ENCODE measurements at places on chromosomes 5 and 9. TPM values are rescaled to one million over a fixed set of nuclear protein-coding genes. Genes with fewer than 3 reads are reported as not detected.
A peak's percentile ranks its signal among the peaks of the same experiment; 100 is the strongest.

The DDX46 gene
- total RNA-seq, result 18.7 TPM

The ENG gene
- total RNA-seq, result 11.8 TPM

The ZNF608 gene
- total RNA-seq, result 18.0 TPM

The IFNA2 gene
- total RNA-seq, result not detected

The PCDH1 gene
- 2.3 TPM for total RNA-seq

The TMEM174 gene
- total RNA-seq, result not detected

The TRIM7 gene
- total RNA-seq, result 2.3 TPM

DNA sequence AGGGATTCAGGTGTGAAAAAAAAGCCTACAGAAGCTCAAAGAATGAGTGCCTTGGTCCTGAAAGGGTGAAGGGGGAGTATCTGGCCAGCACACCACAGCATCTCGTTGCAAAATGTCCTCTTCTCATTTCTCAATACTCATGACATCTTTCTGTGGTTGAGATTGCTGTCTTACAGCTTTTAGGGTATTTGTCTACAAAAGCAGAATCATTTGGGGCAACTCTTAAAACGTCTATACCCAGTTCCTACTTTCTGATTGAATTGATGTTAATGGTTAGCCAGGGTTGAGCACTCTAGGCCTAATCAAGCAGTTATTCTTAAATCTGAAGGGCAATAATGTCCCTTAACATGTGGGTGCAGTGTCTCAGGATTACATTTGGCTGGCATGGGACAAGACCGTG lies 21.2 kb upstream of the PCSK5 start:
- H3K27me3 ChIP-seq, result no peaks in the 10 kb centered on the region
- H3K4me1 ChIP-seq, result no peaks in the 10 kb centered on the region
- no peak overlapping the region for H3K4me3 ChIP-seq
- no peak for DNase-seq

GRCh38 chr9:135536216-135536615 lies 9.7 kb upstream of the OBP2A start:
- H3K27me3 ChIP-seq, result no peaks in the 10 kb centered on the region
- DNase-seq, result peak; percentile 72
- no peaks in the 10 kb centered on the region for H3K4me1 ChIP-seq
- no peak overlapping the region for H3K4me3 ChIP-seq

DNA sequence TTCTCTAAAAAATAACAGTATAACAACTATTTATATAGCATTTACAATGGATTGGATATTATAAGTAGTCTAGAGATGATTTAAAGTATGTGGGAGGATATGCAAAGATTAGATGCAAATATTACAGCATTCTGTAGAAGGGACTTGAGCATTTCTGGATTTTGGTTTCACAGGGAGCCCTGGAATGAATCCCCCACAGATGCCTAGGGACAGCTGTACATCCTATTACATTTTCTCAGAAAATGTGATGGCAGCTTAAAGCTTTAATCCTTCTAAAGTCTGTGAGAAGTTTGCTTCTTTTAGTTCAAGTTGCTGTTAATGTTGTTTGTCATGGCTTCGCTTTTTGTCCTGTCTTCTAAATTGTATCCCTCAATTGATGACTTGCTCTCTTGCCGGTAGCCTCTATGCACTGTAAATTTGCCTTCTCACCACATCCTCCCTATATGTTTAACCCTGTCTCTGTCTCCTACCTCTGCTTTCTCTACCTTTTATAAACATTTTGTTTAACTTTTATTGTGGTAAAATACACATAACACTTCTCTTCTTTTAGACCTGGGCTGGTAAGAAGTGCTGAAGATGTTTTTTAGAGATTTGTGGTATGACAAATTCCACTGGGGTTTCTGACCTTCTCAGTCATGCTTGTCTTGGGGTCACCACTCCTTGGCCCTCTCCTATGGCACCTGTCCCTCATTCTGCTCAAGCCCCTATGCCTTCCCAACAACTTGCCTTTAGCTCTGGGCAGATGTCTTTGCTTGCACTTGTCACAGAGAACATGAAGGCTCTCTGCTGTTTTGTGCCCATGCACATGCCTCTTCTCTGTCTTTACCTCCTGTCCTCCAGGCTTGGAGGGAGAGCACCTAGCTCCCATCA lies 37.9 kb downstream of the LNPEP start:
- no peaks in the 10 kb centered on the region for H3K27me3 ChIP-seq
- no peak for DNase-seq

DNA sequence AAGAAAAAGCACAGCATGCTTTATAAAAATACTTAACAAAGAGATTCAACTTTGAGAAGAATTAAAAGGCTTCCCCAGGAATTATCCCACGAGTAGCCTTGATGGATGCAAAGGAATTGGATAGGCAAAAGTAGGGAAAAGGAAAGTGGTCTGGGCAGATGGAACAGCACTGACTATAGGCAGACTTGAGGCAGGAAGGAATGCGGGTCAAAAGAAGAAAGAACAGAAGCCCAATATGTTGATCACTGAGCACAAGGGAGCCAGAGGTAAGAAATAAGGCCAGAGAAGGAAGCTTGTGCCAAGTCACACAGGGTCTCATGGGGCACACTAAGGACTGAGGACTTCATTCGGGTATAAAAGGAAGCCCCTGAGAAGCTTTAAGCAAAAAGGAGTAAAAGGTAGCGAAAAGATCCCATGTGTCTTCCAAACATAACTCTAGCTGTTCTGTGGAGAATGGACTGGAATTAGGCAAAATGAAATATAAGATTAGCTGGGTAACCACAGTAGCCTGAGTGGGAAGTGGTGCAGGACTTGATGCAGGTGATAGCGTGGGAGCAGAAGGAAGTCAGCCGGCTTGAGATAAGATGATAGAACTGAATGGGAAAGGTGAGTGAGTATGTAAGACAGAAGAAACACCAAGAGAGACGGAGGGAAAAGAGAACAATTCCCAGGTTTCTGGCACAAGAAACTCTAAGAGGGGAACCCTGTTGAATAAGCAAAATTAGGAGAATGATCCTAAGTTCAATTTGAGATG lies 106.6 kb downstream of the DENND1A start:
- no peaks in the 10 kb centered on the region for H3K36me3 ChIP-seq
- no peak for DNase-seq
- H3K27ac ChIP-seq, result no peak overlapping the region

DNA sequence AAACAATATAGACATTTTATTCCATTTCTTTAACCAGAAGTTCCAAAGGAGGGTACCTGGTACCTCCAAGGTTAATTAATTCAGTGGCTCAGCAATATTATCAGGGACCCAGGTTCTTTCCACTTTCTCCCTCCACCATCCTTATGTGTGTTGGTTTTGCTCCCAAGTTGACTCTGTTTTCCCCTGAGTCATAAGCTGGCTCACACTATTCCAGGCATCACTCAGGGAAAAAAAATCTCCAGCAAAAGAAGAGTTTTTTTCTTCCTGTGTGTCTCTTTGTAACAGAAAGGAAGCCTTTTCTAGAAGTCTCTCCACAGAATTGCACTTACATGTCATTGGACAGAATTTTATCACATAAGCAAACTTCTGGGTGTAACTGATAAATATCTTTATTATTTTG lies 31.2 kb upstream of the GALNT10 start:
- no peaks in the 10 kb centered on the region for H3K4me1 ChIP-seq
- H3K27me3 ChIP-seq, result peaks cover 6% of the 10 kb centered on the region
- no peak overlapping the region for H3K4me3 ChIP-seq

- no peaks in the 10 kb centered on the region for H3K36me3 ChIP-seq
- peak; percentile 75 for DNase-seq
- no peaks in the 10 kb centered on the region for H3K4me1 ChIP-seq
- no peaks in the 10 kb centered on the region for H3K27me3 ChIP-seq
Measured at GRCh38 chr9:105290418-105290817, 46.0 kb downstream of the SLC44A1 start.

DNA sequence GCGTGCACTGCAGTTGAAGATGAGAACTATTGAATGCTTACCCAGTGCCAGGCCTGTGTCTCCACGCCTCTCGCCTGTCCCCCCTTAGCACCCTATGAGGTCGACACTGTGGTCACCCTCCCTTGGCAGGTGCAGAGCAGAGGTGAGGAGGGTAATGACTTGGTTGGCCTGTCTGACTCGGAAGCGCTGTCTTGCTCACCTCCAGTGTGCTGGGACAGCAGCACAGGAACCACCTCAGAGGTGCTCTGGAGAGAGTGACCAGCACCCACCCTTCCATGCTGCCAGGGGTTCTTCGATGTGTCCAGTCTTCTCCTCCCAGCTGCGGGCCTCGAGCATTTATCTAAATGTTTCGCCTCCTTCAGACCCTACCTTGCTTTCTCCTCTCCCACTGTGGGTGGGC lies 178.3 kb upstream of the IRX2 start:
- no peaks in the 10 kb centered on the region for H3K36me3 ChIP-seq
- no peaks in the 10 kb centered on the region for H3K27me3 ChIP-seq
- no peaks in the 10 kb centered on the region for H3K4me1 ChIP-seq
- DNase-seq, result no peak
- H3K27ac ChIP-seq, result no peak overlapping the region

GRCh38 chr9:70940605-70941004 lies 180.8 kb downstream of the TRPM3 start:
- no peaks in the 10 kb centered on the region for H3K27me3 ChIP-seq
- H3K36me3 ChIP-seq, result no peaks in the 10 kb centered on the region
- no peak overlapping the region for H3K27ac ChIP-seq
- DNase-seq, result no peak
- H3K4me3 ChIP-seq, result no peak overlapping the region

GRCh38 chr5:150622157-150622556 lies 18.3 kb upstream of the SYNPO start:
- H3K36me3 ChIP-seq, result no peaks in the 10 kb centered on the region
- peak; percentile 92 for DNase-seq
- H3K27ac ChIP-seq, result no peak overlapping the region
- H3K4me3 ChIP-seq, result no peak overlapping the region
- H3K4me1 ChIP-seq, result peaks cover 26% of the 10 kb centered on the region

- H3K27me3 ChIP-seq, result no peaks in the 10 kb centered on the region
- peak; percentile 46 for DNase-seq
- peak overlapping the region; percentile 82 for H3K27ac ChIP-seq
- H3K36me3 ChIP-seq, result no peaks in the 10 kb centered on the region
- H3K4me3 ChIP-seq, result peak overlapping the region; percentile 68
Measured at GRCh38 chr9:133148199-133149129, 15.2 kb downstream of the GBGT1 start.

DNA sequence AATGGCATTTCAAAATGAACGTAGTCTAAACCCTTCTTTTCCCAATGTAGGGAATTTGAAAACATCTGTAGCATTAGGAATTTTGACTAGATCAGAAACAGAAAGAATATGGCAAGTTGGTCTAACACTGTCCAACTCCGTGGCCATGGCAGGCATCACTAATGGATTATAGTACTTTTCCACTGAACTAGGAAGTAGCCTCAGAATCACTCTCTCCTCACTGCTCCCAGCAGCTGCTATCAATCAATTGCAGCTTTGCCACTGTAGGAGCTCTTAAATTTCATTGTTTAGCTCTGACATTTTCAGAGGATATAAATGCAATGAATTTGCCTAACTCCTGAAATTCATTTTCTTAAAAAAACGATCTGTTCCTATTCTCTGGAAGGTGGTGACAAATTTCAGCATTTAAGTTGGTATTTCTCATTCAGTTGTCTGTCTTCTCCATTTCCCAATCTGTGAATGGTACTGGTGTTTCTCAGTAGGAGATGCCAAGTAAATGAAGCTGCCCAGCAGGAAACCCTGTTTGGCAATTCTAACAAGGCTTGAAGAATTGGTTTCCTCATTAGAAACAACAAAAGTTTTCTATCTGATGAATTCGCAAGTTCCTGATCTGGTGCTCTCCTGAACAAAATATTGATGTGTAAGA lies 64.7 kb downstream of the TLR4 start:
- no peaks in the 10 kb centered on the region for H3K27me3 ChIP-seq
- no peak overlapping the region for H3K4me3 ChIP-seq
- DNase-seq, result peak; percentile 0
- H3K27ac ChIP-seq, result no peak overlapping the region
- H3K36me3 ChIP-seq, result no peaks in the 10 kb centered on the region

DNA sequence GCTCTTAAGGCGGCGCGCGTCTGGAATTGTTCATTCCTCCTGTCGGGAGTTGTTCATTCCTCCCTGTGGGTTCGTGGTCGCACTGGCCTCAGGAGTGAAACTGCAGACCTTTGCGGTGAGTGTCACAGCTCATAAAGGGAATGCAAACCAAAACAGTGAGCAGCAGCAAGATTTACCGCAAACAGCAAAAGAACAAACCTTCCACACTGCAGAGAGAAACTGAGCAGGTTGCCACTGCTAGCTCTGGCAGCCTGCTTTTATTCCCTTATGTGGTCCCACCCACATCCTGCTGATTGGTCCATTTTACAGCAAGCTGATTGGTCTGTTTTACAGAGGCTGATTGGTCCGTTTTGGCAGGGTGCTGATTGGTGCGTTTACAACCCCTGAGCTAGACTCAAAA lies 1365.3 kb upstream of the WWC1 start:
- H3K4me3 ChIP-seq, result no peak overlapping the region
- no peaks in the 10 kb centered on the region for H3K4me1 ChIP-seq
- H3K27me3 ChIP-seq, result no peaks in the 10 kb centered on the region
- no peak overlapping the region for H3K27ac ChIP-seq
- DNase-seq, result no peak
- H3K36me3 ChIP-seq, result no peaks in the 10 kb centered on the region

DNA sequence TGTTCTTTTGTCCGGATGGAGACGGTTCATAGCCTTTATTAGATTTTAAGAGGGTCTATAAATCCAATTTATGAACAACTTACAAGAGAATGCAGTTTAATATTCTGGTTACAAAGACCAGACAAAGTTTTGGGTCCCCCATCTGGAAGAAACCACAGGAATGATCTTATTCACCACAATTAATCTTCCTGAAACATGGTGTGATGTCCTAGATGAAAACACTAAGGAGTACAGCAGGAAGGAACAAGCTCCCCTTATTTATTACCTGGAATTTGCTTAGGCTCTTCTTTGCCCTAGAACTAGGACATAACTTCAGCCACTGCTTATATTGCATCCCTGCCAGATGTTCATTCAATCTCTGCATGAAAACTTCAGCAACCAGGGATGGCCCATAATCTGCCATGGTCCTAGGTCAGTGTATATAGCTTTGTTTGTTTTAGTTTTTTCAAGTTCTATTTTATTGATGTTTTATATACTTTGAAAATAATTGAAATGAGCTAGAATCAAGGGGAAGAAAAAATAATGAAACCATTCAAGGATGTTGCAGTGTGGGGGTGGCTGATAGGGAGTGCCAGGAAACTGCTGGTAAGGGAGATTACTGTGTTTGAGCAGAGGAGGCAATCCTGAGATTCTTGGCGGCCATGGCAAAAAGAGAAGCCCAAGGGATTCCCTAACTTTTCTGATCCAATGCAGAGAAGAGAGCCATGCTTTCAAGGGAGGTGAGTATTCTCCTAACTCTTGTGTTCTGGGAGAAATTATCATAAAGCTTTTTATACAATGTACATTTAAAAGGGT lies 16.8 kb downstream of the TXNDC8 start:
- no peak overlapping the region for H3K4me3 ChIP-seq
- no peaks in the 10 kb centered on the region for H3K36me3 ChIP-seq
- peaks cover 3% of the 10 kb centered on the region for H3K27me3 ChIP-seq
- H3K4me1 ChIP-seq, result no peaks in the 10 kb centered on the region

GRCh38 chr5:168104811-168105481 lies 186.5 kb upstream of the WWC1 start:
- H3K27ac ChIP-seq, result no peak overlapping the region
- no peaks in the 10 kb centered on the region for H3K36me3 ChIP-seq
- H3K27me3 ChIP-seq, result no peaks in the 10 kb centered on the region
- peak; percentile 33 for DNase-seq
- H3K4me1 ChIP-seq, result no peaks in the 10 kb centered on the region
- H3K4me3 ChIP-seq, result no peak overlapping the region

Measured in fibroblast of lung (primary cell).